Stimulated activated CD8-positive, alpha-beta memory T cell treated with anti-CD3 and anti-CD28 coated beads, Interleukin-15, amount 100 ng/mL, for 4 hours (primary cell): ENCODE measurements at places on chromosomes 5 and 9.

DNA sequence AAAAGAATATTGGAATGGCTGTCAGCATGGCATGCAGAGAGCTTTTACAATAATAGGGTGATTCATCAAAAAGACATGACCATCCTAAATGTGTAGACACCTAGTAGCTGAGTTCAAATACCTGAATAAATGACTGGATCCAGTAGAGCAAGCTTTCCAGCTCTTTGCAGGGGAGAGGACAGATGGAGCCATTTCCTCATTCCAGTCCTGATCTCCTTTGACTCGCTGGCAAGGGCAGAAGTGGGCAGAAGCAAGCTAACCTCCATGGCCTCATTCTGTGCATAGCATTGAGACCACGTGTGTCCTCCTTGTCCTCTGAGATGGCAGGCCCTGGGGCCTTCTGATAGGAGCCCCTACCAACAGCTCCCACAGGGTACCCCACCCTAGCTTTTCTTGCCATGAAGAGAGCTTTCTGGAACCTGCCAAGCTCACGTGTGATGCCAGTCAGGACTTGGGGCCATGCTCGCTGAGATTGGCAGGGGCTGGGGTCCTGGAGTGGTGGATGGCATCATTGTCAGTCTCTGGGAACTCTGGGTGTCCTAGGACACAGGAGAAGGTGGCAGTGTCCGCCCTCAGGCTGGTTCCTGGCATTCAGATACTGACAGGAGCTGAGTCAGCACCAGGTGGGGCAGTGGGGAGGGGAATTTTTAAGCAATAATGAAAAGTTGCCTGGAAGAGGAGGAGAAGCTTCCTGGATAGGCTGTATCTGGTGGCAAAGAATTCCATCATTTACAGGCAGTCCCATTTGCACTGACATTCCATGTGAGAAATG, 33.6 kb downstream of the WWC1 start:
- no peak for DNase-seq

DNA sequence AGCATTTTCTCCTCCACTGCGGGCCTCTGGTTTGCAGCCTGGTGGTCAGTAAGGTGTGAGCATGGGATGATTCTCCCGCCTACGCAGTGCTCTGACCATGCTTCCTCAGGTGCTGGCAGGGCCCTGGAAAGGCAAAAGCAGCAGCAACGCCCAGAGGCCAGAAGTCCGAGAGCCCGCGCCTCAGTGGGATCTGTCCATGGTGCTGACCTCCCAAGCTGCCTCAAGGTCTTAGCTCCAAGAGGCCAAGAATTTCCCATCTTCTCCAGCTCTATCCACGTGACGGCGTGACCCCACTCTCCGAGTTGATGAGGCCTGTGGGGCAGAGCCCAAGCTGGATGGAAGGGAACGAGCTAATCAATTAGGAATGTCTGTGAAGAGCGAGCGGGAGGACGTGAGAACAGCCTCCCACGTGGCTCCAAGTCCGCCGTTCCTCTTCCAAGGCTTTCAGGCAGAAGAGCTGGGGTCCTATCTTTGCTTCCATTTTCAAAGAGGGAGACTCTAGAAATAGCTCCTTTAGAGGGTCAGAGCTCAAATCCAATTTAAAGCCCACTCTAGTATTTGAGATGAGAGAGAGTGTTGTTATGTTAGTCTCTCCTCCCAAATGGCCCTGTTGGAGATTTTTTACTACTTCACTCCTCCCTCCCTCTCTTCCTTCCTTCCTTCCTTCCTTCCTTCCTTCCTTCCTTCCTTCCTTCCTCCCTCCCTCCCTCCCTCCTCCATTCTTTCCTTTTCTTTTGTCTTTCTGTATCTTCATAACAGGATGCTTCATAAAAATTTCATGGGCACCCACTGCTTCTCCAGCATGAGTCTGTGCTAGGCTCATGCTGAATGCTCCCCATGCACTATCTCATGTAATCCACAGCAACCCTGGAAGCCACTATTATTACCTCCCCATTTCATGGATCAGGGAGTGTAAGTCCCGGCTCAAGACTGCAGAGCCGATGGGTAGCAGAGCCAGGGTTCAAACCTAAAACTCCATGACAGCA, 69.3 kb downstream of the OLFM1 start:
- DNase-seq, result no peak

DNA sequence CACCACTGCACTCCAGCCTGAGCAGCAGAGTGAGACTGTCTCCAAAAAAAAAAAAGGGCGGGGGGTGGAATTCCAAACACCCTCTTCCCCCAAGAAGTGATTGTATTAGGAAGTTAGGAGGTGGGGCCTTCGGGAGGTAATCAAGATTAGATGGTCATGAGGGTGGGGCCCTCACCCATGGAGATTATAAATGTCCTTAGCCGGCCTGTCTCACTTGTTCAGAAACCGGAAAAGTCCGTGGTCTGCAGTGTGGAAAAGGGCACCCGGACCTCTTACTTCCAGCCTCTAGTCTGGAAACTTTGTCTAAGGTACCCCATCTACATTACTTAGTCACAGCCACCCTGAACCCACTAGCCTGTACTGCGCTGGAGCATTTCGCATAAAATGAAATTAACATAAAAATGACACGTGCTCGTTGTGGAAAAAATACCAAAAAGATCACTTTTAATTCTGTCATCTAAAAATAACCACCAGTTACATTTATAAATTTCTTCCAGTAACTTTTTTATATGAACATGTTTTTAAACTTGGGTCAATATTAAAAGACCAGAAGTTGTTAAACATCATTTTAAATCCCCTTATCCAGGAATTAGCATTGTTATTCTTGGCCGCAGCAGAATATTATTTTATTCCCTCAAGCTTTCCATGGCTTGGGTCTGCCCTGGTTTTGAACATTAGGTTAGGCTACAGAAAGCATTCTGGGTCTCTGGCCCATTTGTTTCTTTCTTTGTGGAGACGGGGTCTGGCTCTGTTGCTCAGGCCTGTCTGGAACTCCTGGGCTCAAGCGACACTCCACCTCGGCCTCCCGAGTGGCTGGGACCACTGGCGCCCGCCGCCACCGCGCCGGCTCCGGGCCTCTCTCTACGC, 1.2 kb upstream of the CKS2 start:
- no peak for DNase-seq

DNA sequence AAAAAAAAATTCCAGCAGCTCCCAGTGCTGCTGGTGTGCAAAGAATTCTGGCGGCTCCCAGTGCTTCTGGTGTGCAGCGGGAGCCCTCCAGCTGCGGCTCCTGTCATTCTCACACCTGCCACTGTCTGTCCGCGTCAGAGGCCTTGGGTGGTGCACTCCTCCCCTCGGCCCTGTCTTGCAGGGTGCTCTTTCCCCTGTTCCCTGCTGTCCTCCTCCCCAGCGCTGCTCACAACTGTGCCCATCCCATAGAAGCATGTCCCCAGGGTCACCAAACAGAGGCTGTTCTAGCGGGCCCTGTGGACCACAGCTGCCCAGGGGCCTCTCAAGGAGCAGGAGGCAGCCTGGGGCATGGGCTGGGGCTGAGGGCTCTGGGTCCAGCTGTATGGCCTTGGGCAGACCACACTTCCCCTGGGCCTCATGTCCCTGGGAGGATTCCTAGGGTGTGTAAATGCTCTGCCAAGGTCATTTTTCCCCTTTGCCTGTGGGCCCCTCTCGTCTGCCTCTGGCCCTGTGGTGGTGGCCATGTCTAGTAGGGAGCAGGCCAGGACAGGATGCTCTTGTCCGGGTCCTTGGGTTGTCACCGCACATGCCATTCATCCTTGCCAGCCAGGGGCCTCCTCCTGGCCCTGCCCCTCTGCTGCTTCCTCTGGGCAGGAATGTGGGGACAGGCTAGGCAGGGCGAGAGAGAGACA, 68.2 kb downstream of the PHF2 start:
- DNase-seq, result no peak

- no peak for DNase-seq
These were observed 481.7 kb downstream of the TLE1 start for GRCh38 chr9:81207651-81208050.

DNA sequence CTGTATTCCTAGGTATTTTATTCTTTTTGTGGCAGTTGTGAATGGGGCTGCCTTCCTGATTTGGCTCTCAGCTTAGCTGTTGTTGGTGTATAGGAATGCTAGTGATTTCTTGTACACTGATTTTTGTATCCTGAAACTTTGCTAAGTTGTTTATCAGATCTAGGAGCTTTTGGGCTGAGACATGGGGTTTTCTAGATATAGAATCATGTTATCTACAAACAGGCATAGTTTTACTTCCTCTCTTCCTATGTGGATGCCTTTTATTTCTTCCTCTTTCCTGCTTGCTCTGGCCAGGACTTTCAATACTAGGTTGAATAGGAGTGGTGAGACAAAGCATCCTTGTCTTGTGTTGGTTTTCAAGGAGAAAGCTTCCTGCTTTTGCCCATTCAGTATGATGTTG, 129.9 kb downstream of the DMXL1 start:
- no peak for DNase-seq

GRCh38 chr5:177389241-177390169, 5.3 kb downstream of the SLC34A1 start:
- DNase-seq, result no peak

DNA sequence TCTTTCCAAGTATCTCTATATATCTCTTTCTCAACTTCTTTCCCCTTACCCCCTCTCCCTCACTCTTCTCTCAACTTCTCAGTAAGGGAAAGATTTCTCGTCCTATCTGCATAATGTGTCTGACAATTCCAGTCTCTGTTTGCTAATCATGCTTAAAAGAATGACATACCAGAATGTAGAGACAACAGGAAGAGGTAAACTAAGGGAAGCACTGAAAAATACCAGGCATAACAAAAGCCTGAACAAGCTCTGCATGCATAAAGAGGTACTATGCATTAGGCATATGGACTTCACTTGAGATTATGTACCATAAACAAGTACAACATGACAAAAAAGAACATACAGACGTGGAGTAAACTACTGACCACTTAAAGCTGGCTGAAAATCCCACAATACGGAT, 62.6 kb downstream of the SEMA5A start:
- no peak for DNase-seq

DNA sequence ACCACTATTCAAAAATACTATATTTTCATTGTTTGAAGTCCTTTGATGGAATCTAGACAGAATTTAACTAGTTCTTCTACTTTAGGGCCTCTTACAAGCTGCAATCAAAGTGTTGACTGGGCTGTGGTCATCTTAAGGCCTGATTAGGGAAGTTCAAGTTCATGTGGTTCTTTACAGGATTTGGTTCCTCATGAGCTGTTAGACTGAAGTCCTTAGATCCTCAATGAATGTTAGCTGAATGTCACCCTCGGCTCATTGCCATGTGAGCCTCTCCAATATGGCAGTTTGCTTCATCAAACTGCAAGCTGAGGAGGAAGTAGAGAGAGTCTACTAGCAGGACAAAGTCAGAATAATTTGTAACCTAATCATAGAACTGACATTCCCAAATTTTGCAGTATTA, 135.1 kb downstream of the CSNK1G3 start:
- DNase-seq, result no peak
